ENCODE measurements at places on chromosomes 4 and X.

GRCh38 chrX:80602036-80602860 is 182.0 kb downstream of the TENT5D start:
- no peak for DNase-seq

DNA sequence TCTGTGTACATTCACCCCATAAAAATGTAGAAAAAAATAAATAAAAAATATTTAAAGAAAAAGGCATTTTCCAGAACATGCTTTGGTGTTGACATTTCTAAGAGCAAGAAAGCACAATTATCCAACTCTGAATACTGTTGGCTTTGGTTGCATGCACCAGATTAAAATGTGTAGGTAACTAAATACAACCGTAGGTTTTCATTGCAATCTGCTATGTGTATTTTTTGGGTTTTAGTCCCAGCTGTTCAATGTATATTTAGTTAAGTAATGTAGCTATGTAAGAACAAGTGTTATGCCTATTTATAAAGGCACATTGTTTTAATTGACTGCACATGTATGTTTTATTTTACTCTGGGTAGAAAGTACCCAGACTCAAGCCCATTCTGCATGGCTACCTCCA is 108.1 kb upstream of the PAQR3 start:
- no peak for DNase-seq

- DNase-seq = no peak
Observed at GRCh38 chrX:42422961-42423360, 355.0 kb downstream of the PPP1R2C start.

- no peak for DNase-seq
Observed at GRCh38 chr4:94743838-94744237, 13.9 kb upstream of the BMPR1B start.

- no peak for DNase-seq
Observed at GRCh38 chr4:26583538-26583864, 383 bp upstream of the TBC1D19 start.

DNA sequence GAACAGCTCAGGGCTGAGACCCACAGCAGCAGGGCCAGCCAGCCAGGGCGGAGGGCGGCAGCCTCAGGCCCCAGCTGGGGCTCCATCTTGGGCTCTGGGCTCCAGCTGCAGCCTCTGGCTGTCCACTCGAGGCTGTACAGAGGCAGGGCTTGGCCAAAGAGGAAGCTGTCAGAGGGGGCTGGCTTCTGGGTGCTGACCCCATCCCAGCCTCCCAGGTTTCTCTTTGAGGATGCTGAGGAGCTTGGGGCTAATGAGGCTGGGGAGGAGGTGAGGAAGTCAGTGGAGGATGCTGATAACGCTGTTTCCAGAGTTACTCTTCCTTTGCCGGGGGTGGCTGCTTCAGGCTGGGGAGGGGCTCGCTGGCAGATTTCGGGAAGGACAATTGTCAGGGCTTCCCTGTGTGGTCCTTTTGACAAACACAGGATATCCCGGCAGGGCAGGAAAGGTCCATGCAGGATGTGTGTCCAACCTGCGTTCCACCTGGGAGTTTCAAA is at the start of gene DIPK2B:
Gene DIPK2B, minus strand, starts transcription at position 136 of the 494 bp plus-strand sequence. Its CDS starts 50 bp downstream, at position 86.
- DNase-seq = no peak

- no peak for DNase-seq
Observed at GRCh38 chr4:53932796-53933610, 131.4 kb downstream of the CHIC2 start.

GRCh38 chrX:29826742-29827141 is 388.6 kb upstream of the MAGEB2 start:
- DNase-seq = no peak

GRCh38 chr4:132593717-132594400 is 555.2 kb upstream of the PCDH10 start:
- no peak for DNase-seq

- DNase-seq = no peak
Observed at GRCh38 chrX:84219551-84219950, 31.6 kb upstream of the RPS6KA6 start.

- DNase-seq = no peak
Observed at GRCh38 chrX:118682258-118683014, 45.0 kb upstream of the IL13RA1 start.

DNA sequence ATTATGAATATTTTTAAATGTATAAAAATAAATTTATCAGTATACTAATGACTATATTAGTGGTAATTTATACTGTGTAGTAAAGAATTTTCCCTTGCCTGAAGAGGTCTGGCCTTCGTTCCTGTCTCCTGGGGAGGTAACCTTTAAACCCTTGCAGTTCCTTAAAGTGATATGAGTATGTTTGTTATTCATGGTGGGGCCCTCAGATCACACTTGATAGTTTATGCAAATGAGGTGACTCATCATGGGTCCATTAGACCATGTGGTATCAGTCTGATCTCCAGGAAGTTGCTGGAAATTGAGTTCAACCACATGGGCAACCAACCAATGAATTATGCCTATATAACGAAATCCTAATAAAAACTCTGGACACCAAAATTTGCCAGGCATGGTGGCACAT is 904.1 kb downstream of the RPA4 start:
- no peak for DNase-seq

- no peak for DNase-seq
Observed at GRCh38 chr4:126637706-126638105, 995.1 kb upstream of the INTU start.

GRCh38 chrX:78064152-78064551 is 39.9 kb upstream of the PGK1 start:
- DNase-seq = no peak

DNA sequence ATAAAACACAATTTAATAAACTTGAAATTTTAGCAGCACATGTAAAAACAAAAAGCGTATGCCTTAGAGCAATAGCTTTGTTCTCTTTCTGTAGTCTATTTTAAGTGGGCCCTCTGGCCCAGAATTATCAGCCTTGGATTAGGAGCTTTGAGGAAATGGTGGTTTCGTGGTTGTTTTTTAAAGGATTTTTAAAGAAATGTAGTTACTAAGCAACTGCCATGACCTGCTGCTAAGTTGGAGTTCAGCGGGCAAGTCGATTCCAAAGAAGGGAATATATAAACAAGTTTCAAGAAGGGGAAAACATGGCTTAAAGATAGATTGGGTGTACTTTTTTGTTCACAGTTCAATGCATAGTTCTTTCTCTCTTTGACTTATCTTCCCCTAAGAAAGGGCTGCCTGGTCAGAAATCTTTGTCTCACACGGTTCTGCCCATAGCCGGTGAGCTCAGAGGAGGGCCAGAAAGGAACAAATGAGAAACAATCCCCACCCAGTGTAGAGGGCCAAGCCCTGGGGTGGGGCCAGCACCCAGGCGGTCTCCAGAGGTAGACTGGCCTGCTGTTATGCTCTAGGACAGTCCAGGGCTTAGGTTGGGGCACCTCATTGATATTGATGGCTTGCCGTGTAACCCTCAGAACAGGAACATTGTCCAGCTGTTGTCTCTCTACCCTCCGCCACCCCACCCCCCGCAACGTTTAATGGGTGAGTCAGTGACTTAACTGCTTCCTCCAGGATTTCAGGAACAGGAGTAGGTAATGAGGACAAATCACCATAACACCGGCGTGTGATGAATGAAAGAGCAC is 32.5 kb downstream of the DLG3 start:
- DNase-seq = no peak

DNA sequence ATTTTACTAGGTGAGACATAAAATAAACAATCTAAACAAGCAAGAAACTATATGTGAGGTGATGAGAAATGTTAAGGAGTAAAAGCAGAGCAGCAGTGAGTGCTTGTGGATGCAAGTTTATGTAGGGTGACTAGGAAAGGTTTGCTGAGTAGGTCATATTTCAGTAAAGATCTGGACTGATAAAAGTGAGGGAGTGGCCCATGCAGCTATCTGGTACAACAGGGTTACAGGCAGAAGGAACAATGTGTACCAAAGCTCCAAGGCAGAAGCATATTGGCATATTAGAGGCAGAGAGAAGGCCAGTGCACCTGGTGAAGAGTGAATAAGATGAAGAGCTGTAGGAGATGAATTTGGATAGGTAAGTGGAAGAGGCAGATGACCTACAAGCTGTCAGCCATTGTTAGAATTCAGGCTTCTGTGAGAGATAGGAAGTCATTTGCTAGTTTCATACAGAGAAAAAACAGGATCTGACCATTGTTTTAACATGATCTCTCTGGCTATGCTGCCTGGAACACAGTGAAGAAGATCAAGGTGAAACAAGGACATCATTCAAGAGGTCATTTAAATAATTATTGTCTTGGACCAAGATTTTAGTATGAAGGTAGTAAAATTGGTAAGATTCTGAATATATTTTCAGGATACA is 274.6 kb downstream of the ANKRD50 start:
- DNase-seq = no peak

- DNase-seq = no peak
Observed at GRCh38 chrX:9865804-9866472, 79.7 kb downstream of the SHROOM2 start.

GRCh38 chr4:37687681-37688080 is 1.5 kb upstream of the RELL1 start:
- no peak for DNase-seq

- DNase-seq = no peak
Observed at GRCh38 chrX:71650333-71650969, 16.9 kb upstream of the LOC101059915 start.

GRCh38 chr4:185222598-185222997 is 13.2 kb downstream of the SNX25 start:
- DNase-seq = no peak

DNA sequence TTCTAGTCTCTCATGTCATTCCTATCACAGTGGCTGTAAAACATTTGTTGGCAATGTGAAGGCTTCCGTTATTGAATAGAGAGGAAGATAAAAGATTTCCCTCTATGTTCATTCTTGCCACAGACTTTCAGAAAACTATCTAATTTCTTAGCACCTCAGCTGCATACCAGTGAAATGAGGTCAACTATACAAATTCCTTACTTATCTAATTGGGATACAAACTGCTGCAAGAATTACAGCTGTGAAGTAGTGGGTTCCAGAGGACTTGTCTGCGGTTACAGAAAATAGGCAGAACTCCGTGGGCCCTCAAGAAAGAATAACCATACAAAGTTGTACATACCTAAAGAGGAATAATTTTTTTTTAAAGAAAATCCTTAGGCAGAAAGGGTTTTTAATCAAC is 175.8 kb downstream of the PPP1R2C start:
- no peak for DNase-seq

DNA sequence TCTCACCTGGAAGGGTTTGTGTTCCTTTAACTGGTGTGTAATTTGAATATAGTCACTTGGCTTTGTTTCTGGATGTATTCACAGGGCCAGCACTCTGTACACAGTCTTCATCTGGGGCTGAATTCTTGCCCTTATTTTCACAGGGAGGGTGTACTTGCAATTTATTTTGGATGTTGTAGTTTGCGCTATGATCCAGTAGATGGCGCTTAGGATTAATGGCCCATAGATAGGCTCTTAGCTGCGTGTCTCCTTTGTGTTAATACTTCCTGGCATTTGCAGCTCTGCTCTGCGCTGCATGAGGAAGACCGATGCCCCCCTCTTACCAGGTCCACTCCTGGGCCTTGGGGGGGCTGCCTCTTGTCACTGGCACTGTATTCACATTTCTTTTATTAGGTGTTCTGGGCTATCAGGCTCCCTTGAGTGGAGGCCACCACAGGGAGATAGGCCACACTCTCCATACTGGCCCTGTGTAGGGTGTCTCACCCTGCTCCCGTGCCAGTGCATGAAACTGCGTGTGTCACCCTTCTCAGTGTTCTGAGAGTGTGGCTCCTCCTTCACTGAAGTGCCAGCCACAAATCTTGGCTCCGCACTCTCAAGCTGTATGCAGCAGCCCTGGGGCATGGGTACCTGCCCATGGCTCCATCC is 562.2 kb downstream of the ZIC3 start:
- DNase-seq = peak; percentile 16

GRCh38 chr4:21976166-21976565 is 27.6 kb upstream of the KCNIP4 start:
- no peak for DNase-seq

DNA sequence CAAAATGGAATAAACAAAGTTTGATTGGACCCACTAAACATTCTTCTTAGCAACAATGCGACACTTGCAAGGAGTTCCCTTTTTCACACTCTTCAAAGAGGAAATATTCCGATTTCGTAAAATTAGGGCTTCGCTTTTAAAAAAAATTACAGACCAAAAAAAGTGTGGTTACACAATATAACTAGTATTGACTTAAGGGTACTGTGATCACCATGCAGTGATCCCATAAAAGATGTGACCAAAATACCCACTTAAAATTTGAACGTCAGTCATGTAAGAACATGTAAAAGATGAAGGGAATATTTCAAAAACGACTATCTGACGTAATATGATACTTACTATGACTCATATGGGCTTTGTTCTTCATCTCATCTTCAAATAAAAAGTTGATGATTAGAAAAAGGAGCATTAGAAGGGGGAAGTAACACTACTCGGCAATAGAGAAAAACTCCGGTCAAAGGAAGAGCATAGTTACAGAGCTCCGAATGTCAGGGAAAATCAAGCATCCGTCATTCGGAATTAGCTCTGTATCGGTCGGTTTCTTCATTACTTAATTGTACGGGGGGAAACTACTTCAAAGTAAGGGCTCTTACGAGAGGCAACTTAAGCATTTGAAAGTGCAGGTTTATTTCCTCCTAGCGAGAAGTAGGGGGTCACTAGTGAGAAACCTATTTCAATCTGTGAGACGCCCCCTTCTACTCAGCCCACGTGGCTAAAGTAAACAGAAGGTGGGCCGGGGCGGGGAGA is 1.3 kb upstream of the TET2 start:
- no peak for DNase-seq

GRCh38 chr4:139961344-139961946 is 192.5 kb downstream of the MAML3 start:
- no peak for DNase-seq

GRCh38 chrX:32408389-32408788 is 803.0 kb downstream of the DMD start:
- DNase-seq = no peak

GRCh38 chrX:13091111-13091765 is 46.8 kb upstream of the FAM9C start:
- no peak for DNase-seq

GRCh38 chrX:46770817-46771163 is 11.9 kb upstream of the SLC9A7 start:
- DNase-seq = no peak

DNA sequence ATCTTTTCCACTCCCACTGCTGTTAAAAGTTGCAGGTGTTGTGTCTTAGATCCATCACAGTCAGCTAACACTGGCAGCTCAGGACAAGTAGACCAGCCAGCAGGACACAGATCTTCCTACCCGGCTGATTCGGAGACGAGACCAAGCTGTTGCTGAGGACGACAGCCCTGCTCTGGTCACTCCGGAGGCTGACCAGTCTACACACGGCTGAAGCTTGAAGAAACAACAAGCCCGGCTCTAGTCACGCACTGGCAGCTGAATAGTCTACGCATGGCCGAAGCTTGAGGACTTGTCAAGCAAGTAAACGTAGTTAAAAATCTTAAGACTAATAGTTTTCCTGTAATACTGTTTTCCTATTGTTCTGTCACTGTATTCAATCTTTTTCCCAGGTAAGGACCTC is 1.8 kb downstream of the ACOX3 start:
- no peak for DNase-seq

DNA sequence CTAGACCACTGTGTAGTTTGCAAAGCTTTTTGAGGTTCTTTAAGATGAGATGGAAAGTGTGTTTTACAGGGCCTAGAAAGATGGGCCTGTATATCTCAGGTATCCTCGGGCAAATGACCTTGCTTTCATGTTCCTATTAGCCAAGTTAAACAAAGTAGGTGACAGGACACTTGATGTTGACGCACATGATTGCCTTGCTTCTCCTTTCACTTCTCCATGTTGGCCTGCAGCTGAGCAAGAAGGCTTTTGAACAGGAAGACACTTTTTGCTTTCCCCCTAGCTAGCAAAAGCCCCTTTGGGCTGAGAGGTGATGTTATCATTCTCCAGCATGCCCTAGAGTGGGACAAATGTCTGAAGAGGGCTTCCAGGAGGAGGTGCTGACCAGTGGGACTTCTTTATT is 202.1 kb downstream of the GPC3 start:
- no peak for DNase-seq

- no peak for DNase-seq
Observed at GRCh38 chr4:20423420-20423819, 171.7 kb downstream of the SLIT2 start.
